Activated T-cell treated with anti-CD3 and anti-CD28 coated beads, Interleukin-2, amount 50 U/mL, for 1 hour (primary cell): ENCODE measurements at places on chromosomes 12 and 14.

DNA sequence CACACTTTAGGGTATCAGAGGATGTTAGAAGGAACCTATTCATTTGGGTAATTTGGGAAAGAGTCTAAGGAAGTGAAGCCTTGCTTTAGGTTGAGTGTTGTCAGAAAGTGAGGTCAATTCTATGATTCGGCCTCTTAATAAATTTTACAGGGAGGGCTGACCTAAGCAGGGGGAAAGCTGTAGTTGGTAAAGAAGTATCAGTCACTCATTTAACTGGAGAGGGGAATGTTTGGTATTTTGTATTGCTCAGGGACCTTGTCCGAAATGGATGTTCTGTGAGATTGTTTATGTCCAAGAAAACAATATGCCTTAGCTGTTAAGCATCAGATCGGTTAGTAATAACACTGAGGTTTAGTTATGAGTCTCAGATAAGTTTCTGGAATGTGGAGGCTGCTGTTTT, 7.3 kb downstream of the CAND1 start:
- no peak for DNase-seq

- DNase-seq, result no peak
Observed at GRCh38 chr14:52395728-52396127, 81.6 kb downstream of the PTGER2 start.

GRCh38 chr12:25243680-25243990, 7.1 kb downstream of the KRAS start:
- no peak for DNase-seq

GRCh38 chr14:33936391-33936790, 14.5 kb downstream of the EGLN3 start:
- DNase-seq, result no peak

GRCh38 chr14:69423279-69423678, 24.8 kb downstream of the SLC39A9 start:
- no peak for DNase-seq

DNA sequence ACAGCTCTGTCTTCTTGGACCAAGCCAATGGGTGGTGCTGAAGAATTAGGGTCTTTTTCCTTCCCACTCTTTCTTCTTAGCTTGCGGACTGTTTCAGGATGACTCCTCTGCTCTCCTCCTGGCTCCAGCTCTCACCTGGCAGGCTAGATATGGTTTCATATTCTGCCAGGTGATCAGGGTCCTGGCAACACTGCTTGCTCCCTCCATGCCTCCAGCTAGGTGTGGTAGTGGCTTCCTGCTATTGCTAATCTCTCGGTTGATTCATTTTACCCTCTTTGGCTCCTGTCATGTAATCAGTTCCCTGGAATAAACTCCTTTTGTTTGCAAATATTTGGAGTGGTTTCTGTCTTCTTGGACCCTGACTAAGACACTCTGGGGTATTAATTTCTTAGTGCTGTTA, 4.3 kb upstream of the GZMH start:
- DNase-seq, result no peak

DNA sequence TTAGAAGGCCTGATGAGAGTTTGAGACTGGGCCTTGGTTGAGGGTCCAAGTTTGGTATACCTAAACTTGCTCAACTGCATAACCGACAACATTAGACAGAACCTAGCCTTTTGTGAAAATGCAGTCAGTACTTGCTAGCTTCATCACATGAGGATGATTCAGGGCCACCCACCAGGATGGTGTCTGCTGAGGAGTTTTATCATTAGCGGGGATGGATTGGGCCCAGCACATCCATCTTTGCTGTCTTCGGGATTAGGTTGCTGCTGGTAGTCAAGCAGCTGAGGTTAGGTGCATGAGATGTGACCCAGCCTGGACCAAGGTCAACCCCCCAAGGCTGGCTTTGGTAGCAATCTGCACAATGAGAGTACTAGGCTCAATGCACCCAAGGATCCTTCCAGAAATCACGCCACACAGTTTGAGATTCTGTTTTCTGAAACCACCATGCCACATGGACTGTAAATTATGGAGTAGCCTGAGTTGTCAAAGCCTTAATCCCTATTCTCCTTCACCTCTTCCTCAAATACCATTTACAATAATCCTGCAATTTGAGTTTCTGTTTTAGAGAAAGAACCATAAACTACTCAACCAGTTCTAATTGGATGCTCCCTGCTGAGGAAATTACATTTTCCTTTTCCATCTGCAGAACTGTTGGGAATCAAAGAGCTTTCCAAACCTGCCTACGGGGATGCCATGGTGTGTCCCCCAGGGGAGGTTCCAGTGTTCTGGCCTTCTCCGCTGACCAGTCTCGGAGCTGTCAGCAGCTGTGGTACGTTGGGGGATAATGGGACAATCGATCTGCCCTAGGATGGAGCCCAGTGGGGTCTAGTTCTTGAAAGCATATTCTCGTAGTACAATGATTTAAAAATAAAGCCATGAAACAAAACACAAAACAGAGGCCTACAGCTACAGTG, 61.7 kb downstream of the DGLUCY start:
- DNase-seq, result no peak

GRCh38 chr12:4024701-4025100, 151.5 kb upstream of the PARP11 start:
- DNase-seq, result no peak

DNA sequence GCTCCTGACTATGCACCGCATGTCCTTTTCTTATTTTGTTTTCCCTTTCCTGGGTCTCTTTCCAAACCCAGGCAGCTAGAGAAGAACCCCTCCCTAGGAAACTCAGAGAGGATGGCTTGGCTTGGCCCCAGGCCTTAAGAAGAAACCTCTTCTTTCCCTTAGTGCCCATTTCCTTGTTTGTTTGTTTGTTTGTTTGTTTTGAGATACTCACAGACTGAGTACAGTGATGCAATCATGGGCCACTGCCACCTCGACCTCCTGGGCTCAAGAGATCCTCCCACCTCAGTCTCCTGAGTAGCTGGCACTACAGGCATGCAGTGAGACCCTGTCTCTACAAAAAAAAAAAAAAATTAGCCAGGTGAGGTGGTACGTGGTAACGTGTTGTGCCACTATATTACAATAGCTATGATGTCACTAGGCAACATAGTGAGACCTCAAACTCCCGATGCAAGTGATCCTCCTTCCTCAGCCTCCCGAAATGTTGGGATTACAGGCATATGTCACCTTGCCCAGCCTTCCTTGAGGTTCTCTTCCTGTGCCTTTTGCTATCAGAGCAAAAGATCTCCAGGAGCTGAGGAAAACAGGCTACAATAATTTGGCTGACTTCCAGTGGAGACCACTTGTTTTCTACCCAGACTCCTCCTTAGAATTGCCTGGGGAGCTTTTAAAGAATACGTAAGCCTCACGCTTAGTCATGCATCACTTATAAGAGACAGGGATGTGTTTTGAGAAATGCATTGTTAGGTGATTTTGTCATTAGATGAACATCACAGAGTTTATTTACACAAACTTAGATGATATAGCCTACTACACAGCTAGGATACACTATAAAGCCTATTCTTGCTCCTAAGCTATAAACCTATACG, 34.5 kb upstream of the LGALS3 start:
- no peak for DNase-seq

- DNase-seq, result no peak
Observed at GRCh38 chr12:86903159-86903558, 647.0 kb upstream of the MGAT4C start.

- no peak for DNase-seq
Observed at GRCh38 chr14:38442208-38442607, 186.3 kb upstream of the CLEC14A start.

- DNase-seq, result no peak
Observed at GRCh38 chr14:90553921-90554336, 157.1 kb downstream of the CALM1 start.

DNA sequence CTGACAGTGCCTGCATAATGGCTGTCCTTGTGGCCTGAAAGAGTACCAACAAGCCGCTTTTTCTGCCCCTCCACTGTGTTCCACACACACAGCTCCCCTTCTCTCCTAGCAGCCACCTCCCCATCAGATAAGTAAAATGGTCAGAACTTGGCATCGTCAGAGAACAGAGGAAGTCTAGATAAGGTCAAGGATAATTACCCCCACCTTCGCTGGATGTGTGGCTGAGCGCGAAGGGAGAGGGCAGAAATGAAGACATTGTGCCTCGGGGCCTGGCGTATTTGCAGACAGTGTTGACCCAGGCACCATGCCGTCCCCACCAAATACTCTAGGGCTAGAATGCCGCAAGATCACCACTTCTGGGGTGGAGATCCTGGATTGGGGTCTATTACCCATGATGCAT, 30.6 kb downstream of the FBXO21 start:
- no peak for DNase-seq

DNA sequence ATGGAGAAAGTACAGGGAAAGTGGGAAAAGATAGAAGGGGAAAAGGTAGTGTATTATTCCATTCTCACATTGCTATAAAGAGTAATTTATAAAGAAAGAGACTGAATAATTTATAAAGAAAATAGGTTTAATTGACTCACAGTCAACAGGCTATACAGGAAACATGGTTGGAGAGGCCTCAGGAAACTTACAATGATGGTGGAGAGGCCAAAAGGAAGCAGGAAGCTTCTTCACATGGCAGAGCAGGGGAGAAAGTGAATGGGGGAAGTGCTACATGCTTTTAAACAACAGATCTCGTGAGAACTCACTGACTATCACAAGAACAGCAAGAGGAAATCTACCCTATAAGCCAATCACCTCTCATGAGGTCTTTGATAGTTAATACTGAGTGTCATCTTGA, 725.0 kb upstream of the FLRT2 start:
- no peak for DNase-seq

DNA sequence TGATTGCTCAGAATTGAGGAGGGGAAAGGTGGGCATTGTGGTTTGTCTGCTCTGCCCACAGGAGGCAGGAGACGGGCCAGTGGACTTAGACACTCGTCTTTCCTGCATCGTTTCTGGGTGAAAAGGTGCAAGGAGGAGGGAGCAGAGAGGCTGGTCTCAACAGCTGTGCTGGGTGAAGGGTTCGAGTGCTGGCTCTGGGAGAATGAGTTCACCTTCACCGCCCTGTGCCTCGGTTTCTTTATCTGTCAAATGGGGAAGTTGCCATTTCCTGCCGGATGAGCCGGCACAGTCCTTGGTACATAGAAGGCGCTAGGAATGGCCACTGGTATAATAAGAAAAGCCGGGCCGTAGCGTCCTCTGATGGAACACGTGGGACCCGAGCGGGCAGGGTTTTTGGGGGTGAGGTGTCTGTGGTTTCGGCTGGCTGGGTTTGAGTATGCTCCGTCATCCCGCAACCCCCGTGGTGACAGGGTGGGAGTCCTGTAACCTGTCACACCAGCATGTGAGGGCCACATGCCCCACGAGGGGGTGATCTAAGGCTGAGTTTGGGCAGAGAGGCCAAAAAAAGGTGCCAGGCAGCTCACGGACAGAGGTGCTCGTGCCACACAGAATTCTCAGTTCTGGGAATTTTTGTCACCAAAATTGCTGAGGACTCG, 7.3 kb downstream of the BCL7A start:
- no peak for DNase-seq

- no peak for DNase-seq
Observed at GRCh38 chr12:128326406-128326805, 59.4 kb downstream of the TMEM132C start.

- DNase-seq, result no peak
Observed at GRCh38 chr12:19440916-19441315, 1.6 kb downstream of the AEBP2 start.

DNA sequence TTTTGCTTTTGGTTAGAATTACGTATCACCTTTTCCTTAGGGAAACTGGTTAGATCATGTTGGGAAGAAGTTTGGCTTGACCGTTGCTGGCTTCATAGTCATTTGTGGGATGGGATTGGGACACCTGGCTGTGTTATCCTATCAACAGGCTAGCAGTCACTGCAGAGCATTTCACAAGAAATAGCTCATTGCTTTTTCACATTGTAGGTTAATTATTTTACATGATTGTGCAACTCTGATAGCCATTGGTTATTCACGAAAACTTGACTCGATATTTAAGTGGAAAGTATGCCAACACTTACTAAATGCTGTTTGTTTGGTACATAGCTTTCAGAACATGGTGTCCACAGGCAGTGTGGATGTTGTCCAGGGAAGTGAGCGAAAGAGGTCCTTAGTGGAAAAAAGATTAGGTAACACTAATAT, 89.4 kb downstream of the NKX2-1 start:
- DNase-seq, result no peak

GRCh38 chr12:15356951-15357364, 34.6 kb downstream of the PTPRO start:
- DNase-seq, result no peak

GRCh38 chr12:80262346-80262745, 163.0 kb downstream of the OTOGL start:
- DNase-seq, result no peak

GRCh38 chr12:3213188-3213587, 136.0 kb downstream of the TSPAN9 start:
- DNase-seq, result no peak

DNA sequence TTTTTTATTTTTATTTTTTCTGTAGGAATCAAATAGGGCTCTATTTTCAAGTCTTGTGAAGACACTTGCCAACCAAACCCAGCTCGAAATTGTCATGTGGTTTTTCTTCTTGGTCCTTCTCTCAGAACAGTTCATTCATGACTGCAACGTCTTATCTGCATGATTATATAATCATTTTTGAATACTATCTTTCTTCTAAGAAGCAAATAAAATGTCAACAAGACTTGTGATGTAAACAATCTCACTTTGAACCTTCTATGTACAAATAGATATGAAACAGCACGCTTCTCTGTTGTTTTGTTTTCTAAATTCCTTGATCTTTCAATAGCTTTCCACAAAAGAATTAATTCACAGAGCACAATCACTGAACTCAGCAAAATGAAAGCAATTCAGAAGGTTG, 320.7 kb downstream of the SOX5 start:
- no peak for DNase-seq

- DNase-seq, result no peak
Observed at GRCh38 chr12:32178341-32179010, 71.8 kb downstream of the BICD1 start.

DNA sequence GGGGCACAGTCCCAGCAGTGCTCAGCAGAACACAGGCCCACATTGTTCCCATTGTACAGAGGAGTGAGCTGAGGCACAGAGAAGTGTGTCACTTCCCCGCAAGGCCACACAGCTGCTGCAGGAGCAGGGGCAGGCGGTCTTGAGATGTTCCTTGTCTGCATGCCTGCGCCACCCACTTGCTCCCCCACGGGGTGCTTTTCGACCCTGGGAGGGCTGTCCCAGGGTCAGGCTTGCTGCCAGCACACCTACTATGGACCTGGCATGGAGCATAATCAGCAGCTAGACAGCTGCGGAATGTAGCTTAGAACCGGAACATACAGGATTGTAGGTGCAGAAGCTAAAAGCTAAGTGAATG, 7.8 kb upstream of the EP400 start:
- peak; percentile 3 for DNase-seq

GRCh38 chr12:68814490-68815231, 6.7 kb downstream of the MDM2 start:
- no peak for DNase-seq

DNA sequence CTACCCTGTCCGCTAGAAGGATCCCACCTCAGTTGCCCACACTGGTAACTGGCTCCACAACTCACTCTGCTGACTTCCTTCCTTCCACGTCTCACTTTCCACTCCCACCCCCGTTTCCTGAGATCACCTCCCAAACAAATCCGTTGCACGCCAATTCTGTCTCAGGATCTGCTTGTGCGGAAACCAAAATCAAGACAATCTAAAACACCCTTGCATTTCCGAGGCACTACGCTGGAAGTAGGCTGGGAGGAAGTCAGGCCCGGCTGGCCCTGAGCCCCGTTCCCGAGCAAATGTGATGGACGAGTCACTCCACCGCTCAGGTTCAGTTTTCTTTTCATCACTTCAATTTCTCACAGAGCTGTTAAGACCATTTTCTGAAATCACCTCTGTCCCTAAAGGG, 23.1 kb downstream of the ABCB9 start:
- DNase-seq, result no peak

GRCh38 chr12:120061575-120062214, 54.9 kb downstream of the RAB35 start:
- DNase-seq, result no peak

- DNase-seq, result no peak
Observed at GRCh38 chr14:65184032-65184764, 81.9 kb upstream of the MAX start.
